ENCODE measurements at places on chromosomes 2 and 18.

GRCh38 chr2:175647058-175647457, 355.0 kb downstream of the LNPK start:
- DNase-seq, result no peak

- no peak for DNase-seq
These were observed 20.3 kb downstream of the PLEK start for GRCh38 chr2:68385220-68385906.

- no peak for DNase-seq
These were observed 210.0 kb upstream of the SIX3 start for GRCh38 chr2:44731505-44731904.

DNA sequence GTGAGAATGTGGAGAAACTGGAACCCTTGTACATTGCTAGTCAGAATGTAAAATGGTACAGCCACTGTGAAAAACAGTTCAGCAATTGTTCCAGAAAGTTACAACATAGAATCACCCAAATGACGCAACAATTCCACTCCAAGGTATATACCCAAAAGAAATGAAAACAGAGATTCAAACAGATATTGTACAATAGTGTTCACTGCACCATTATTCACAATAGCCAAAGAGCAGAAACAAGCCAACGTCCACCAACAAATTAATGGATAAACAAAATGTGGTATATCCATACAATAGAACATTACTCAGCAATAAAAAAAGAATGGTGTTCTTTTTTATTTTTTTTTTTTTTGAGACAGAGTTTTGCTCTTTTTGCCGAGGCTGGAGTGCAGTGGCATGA, 10.9 kb downstream of the CLASP1 start:
- DNase-seq, result no peak

- DNase-seq, result no peak
These were observed 42.3 kb downstream of the SLC4A1AP start for GRCh38 chr2:27705851-27706622.

- no peak for DNase-seq
These were observed 135.8 kb downstream of the IKZF2 start for GRCh38 chr2:213015387-213016165.

DNA sequence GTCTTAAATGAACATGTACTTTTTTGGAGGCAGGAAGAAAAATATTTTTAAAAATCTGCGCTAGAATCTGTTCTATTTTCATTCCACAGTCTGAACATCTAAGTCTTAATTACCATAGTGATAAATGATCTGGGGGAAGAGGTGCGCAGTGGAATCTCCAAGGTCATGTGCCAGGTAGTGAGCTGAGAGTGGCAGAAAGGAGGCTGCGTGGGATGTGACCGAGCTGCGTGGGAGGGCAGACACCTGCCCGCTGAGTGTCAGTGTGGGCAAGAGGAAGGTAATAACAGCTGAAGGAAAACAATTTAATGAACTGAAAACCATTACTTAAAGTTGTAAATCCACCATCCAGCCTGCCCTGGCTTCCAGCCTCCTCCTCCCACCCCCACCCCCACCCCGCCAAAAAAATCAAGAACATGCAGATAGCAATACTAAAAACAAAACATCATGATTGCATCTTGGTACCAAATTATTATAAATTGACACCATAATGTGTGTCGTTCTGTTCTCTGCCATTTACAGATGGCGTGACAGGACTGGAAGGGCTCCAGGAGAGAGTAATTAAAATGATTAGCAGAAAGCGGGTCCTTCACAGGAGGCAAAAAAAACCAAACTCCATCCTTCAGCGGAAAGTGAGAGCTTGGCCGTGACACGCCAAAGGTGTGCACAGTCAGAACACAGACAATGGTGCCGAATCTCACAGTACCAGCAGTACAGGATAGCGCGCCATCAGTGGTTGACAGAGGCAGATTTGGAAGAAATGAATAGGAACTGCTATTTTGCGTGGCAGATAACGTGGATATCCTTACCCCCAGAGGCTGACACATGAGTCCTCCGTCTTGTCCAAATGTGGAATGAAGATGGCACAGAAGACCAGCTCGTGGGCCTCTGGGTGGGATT, 11.4 kb upstream of the DTNB start:
- DNase-seq, result no peak

DNA sequence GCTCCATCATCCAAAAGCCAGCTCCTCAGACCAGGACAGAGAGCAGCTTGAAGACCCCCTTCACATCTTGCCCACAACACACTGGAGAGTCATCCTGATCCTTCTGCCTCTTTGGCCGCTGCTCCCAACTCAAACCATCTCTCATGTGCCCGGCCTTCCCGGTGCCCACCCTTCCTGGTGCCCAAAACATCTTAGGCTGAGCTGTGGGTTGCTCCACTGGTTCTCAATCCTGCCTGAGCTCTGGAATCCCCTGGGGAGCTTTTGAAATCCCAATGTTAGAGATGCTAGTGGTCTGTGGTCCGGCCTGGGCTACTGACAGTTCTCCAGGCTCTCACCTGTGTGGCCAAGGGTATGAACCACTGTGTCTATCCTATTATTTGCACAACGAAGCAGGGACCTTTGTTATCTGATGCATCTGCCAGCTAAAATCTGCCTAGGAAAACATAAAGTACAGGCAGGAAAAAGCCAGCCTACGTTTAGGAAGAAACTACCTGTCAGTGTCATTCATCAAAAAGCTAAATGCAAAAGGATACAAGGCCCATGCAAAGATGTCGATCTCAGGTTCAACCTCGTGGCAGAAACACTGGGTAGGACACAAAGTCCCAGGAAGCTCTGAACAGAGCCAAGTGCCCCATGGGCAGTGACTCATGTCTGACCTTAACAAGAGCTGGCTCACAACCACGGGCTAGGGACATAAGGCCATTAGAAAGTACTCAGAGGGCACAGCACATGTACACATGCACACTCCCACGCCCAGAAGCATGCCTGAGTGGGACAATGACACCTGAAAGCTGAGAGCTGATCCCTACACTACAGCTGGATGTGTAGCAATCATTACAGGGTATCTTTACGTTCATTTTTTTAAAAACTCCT, 30.8 kb downstream of the TBC1D8 start:
- DNase-seq, result no peak

GRCh38 chr2:10971161-10971887, 59.6 kb downstream of the KCNF1 start:
- DNase-seq, result no peak

DNA sequence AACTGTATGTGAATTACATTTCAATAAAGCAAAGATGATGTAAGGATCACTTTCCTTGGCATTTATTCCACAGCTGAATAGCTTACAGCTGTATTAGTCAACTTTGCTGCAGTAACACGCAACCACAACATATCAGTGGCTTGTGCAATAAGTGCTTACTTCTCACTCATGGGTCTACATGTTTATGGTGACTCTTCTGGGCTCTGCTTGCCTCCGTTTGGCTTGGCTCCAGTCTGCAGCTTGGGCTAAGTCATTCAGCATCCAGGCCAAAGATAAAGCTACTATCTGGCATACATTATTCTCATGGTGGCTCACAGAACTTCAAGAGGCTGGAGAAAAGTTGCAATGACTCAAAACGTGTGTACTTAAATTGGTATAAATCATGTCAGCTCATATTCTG, 355.0 kb downstream of the RNF144A start:
- no peak for DNase-seq

DNA sequence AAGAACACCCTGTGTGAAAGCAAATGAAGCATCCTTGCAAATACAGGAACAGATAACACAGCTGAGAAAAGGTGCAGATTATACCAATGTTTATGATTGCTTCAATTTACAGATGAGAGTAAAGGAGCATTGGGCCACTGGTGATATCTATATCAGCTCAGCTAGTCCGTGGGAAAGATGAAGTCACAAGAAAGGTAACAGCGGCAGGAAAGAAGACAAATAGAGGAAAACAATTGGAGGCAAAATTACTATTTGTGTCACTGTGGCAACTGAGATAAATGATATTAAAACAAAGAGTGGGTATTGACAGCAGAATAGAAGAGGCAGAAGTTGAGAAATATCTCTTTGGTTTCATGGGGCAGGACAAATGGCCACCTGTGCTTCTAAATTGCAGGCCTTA, 121.2 kb upstream of the CAVIN2 start:
- no peak for DNase-seq

DNA sequence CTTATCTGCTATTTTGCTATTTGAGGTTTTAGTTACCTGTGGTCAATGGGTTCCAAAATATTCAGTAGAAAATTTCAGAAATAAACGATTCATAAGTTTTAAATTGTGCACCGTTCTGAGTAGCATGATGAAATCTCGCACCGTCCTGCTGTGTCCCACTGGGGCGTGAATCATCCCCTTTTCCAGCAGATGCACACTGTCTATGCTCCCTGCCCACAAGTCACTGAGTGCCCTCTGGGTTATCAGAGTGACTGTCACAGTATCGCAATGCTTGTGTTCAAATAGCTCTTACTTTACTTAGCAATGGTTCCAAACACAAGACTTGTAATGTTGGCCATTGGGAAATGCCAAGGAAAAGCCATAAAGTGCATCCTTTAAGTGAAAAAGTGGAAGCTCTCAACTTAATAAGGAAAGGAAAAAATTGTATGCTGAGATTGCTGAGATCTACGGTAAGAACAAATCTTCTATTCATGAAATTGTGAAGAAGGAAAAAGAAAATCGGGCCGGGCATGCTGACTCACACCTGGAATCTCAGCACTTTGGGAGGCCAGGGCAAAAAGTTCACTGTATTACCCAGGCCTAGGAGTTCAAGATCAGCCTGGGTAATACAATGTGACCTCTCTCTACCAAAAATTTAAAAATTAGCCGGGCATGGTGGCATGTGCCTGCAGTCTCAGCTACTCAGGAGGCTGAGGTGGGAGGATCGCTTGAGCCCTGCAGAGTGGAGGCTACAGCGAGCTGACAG, 13.3 kb downstream of the COL4A3 start:
- no peak for DNase-seq

DNA sequence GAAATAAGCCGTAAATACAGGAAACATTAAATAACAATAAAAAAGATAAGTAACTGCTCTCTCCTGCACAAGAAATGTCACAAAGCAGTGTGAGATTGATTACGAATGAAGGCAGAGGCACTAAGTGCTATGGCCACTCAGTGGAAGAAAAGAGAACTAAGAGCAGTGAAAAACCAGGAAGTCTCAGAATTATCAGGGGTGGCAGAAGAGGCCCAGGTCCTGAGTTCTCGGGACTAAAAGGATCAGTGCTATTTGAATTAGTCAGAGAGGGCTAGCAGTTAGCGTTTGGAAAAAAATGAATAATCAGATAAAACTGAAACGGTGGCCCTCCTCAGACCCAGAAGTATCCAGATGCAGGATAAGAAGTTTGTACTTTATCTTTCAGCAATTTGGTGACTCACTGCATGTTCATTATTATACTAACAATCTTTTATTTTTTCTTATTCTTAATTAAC, 367.1 kb downstream of the ZEB2 start:
- no peak for DNase-seq

DNA sequence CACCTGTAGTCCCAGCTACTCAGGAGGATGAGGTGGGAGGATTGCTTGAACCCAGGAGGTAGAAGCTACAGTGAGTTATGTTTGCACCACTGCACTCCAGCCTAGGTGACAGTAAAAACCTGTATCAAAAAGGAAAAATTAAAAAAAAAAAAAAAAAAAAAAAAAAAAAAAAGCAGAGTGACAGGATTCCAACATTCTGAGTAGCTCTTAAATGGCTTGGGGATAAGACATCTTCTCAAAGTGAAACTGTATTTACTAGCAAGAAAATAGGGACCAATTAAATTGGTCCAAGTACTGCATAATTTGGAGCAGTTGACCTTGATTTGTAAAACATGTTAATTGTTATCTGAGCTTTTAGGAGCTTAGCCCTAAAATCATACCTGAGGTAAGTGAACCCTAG, 65.7 kb upstream of the TMEM247 start:
- no peak for DNase-seq

DNA sequence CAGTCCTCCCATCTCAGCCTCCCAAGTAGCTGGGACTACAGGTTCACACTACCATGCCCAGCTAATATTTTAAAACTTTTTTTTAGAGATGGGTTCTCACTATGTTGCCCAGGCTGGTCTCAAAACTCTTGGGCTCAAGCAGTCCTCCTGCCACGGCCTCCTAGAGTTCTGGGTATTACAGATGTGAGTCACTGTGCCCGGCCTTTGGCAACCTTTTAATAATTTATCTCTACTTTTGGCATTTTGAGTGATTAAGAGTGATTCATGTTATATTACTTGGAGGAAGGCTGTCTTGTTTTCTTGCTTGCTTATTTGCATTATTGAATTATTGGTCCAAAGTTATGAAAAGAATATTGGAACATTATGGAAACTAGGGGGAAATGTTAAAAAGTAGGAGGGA, 24.3 kb downstream of the NCOA1 start:
- DNase-seq, result no peak

GRCh38 chr2:132420816-132421805, 4.5 kb downstream of the GPR39 start:
- no peak for DNase-seq

GRCh38 chr18:59456657-59457056, 97.6 kb upstream of the LMAN1 start:
- no peak for DNase-seq

GRCh38 chr18:43919551-43919950, 642.3 kb upstream of the SYT4 start:
- no peak for DNase-seq

- DNase-seq, result no peak
These were observed 27.1 kb upstream of the DSC1 start for GRCh38 chr18:31189757-31190156.

GRCh38 chr18:75407468-75408437, 19.8 kb downstream of the SMIM21 start:
- no peak for DNase-seq

- no peak for DNase-seq
These were observed 78.4 kb upstream of the ZNF516 start for GRCh38 chr18:76573325-76574025.

DNA sequence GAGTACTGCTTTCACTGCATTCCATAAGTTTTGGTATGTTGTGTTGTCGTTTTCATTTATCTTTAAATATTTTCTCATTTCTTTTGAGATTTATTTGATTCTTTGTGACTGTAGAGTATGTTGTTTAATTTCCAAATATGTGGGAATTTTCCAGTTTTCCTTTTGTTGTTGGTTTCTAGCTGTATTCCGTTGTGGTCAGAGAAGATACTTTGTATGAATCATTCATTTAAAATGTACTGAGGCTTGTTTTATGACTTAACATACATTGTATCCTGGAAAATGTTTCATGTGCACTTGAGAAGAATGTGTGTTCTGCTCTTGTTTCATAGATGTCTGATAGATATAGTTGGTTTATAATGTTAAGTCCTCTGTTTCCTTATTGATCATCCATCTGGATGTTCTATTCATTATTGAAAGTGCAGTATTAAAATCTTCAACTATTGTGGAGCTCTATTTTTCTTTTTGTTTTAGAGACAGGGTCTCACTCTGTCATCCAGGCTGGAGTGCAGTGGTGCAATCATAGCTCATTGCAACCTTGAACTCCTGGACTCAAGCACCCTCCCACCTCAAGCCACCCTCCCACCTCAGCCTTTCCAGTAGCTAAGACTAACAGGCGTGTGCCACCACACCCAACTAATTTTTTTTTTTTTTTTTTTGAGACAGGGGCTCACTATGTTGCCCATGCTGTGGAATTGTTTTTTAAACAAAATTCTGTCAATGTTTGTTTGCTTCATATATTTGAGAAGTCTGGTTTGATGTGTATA, 96.8 kb downstream of the TAF4B start:
- DNase-seq, result no peak

Data from cortex of kidney (tissue), 1 donor.